Lung (tissue), 17 donors: ENCODE measurements at places on chromosomes 11 and 22. TPM values are rescaled to one million over a fixed set of nuclear protein-coding genes. Genes with fewer than 3 reads are reported as not detected.

FAM83F gene
- total RNA-seq = 3.0 TPM

DNA sequence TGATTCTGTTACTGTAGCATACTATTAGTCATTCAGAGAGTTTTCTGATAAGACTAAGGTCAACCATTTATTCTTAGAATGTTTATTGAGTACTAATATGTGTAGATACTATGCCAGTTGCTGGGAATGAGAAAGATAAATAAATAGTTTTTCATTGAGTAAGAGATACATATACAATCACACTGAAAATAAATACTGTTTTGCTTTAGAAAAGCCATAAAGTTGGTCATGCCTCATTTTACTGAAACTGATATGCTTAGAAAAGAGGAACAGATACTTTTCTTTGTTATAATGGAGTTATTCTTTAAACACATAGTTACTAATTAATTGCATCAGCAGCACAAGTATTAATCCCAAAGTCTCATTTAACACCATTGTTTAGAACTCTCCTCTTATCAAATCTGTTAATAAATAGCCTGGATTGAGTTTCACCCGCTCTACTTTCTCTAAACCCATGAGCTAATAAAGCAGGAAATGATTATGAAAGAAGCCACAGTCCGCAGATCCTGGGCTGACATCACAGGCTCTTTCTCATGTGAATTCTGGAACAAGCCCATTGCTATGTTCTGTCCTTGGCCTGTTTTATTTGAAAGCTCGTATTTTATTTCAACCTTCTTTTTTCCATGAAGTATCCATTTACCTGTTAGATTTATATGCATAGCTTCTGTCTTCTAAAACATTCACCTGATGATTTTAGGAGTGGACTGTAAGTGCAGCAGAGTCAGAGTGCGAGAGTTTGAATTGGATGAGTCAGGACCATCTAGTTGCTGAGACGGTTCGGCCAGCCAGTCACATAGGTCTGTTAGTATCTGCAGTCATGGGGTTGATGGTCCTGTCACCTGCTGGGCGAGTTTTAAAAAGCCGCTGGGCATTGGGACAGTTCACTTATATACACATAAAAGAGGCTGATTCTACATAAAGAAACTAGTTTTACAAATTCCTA lies 35.5 kb downstream of the PIWIL4 start:
- H3K27me3 ChIP-seq = no peaks in the 10 kb centered on the region
- no peak overlapping the region for H3K4me3 ChIP-seq
- H3K36me3 ChIP-seq = no peaks in the 10 kb centered on the region
- H3K27ac ChIP-seq = no peak overlapping the region

UEVLD gene
- total RNA-seq = 20.7 TPM

RBX1 gene
- 55.8 TPM for total RNA-seq

DNA sequence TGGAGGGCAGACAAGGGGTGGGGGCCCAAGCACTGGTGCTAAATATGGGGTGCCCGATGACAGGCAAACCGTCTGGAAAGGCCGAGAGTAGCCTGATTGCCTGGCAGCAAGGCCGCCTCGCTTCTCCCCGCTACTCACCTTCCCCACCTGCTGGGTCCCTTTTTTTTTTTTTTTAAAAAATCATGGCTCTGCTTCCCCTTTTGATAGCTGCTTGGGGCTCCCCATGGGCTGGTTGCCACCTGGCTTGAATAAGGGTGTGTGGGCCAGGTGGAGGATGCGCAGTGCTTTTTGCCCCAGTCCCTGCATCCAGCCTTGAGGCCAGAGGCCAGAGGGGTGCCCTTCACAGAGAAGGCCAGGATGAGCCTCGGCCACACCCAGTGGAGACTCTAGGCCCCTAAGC lies 112.0 kb downstream of the ST3GAL4 start:
- H3K27ac ChIP-seq = no peak overlapping the region
- no peaks in the 10 kb centered on the region for H3K27me3 ChIP-seq
- H3K4me3 ChIP-seq = no peak overlapping the region
- H3K36me3 ChIP-seq = no peaks in the 10 kb centered on the region
- DNase-seq = no peak

CTSW gene
- 3.1 TPM for total RNA-seq
